Upper lobe of left lung (tissue), 6 donors: ENCODE measurements at places on chromosomes 1 and 21.

DNA sequence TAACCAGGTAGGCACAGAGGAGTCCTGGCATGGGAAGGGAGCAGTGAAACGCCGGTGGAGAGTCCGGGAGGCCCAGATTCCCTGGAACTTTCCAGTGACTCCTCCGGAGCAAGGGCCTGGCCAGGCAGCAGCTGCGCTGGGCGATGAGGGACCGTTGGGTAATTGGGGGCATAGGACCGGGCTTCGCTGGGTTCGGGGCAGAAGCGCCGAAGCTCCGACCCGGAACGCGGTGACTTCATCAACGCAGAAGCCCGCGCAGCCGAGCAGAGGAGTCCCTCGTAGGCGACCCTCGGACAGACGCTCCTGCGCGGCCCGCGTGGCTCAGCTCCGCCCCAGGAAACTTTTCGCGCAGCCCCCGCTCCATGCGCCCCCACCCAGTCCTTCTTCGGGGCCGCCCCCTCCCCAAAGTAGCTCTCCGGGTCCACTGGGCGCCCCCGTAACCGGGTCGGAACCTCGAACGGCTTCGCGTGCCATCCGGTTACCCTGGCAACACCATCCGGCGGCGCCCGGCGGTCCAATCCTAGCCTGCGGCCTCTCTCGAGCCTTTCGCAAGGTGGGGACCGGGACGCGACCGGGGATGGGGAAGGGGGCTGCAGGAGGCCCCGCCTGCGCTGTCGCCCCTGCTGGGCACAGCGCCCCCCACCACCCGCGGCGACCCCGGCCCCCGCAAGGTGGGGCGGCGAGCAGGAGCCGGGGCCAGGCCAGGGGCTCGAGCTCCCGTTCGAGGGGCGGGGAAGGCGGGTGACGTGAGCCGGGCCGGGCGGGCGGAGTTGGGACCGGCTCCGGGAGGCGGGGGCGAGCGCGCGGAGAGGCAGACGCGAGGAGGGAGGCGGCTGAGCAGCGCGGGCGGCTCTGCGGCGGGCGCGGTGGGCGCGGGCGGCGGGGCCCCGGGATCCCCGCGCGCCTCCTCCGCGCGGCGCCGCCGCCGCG lies at the start of gene AJAP1:
TSS of gene AJAP1 (plus strand) at position 814 of the 930 bp plus-strand sequence. CDS start 817 bp downstream, outside the sequence.
- DNase-seq, result no peak

- no peak for DNase-seq
Measured at GRCh38 chr1:92848201-92848600, 16.4 kb downstream of the RPL5 start.

GRCh38 chr1:78691995-78692747 lies 42.5 kb downstream of the IFI44 start:
- no peak for DNase-seq

DNA sequence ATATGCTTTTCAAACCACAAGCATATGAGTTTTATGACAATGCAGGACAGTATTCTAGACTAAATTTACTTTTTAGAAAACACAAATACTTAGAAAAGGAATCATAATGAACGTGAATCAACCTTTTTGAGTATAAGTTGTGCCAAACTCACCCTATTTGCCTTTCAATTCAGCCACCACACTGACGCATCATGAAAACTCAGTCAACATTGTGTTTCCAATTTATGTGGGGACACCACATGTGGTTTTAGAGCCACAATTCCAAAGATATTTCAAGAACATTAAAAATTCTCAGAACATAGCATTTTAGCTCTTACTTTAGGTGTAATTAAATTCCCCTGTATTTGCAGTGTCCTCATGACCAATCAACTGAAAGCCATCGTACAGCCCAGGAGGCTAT lies 118.8 kb downstream of the PTBP2 start:
- no peak for DNase-seq

- DNase-seq, result no peak
Measured at GRCh38 chr1:37761416-37762095, 3.4 kb downstream of the EPHA10 start.

DNA sequence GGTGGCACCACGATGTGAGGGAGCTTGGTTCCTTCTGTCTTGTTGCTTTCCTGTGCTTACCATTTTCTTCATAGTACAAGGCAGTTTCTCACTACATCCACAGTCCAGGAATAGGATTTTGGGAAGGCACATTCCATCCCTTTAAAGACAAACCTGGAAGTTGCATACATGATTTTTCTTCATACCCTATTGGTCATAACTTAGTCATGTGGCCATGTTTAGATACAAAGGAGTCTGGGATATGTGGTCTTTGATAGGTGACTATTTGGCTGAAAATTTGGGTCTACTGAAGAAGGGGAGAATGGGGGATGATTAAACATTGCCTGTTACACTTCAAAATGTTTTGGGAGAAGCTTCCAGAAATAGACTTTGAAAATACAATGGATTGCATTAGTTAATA lies 7.0 kb downstream of the DYRK1A start:
- no peak for DNase-seq

- DNase-seq, result peak; percentile 46
Measured at GRCh38 chr1:9291914-9292360, 757 bp upstream of the SPSB1 start.

DNA sequence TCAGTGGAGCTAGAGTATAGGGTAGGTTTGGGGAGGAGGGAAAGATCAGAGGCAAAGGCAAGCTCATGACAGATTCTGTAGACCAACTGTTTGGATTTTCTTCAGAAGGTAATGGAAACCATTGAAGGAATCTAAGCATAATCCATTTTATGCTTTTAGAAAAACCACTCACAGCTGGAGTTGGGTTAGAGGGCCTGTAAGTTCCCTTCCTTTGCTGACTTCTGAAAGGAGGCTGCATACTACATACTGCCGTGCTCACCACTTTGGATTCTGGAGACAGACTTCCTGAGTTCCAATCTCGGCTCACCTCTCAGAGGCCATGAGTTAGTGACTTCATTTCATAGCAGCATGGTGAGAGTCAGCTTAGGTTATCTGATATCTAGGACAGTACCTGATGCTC lies 6.4 kb upstream of the SYT2 start:
- DNase-seq, result no peak

GRCh38 chr1:6580593-6581409 lies 1.0 kb downstream of the ZBTB48 start:
- peak; percentile 48 for DNase-seq

- DNase-seq, result peak; percentile 42
Measured at GRCh38 chr1:180310095-180310494, 80.0 kb downstream of the LHX4 start.

DNA sequence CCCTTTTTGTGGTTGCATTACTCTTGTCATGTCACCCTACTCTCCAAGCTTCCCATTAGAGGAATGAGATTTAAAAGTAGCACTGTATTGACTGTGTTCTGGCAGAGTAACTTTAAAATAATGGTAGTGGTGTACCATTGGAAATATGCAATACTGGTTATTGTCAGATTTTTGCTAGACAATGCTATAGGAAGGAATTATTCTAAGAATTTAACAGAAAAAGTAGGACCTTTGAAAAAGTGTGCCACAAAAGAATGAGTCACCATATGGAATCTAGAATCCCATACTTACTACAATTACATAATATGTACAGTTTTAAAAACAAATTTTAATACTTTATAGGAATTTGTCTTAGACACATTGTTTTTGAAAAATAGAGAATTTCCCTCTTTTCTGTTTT lies 13.8 kb downstream of the MIER1 start:
- DNase-seq, result no peak

- DNase-seq, result peak; percentile 41
Measured at GRCh38 chr21:45010860-45011259, 63.5 kb upstream of the ADARB1 start.

GRCh38 chr1:159964144-159964543 lies 10.1 kb upstream of the SLAMF9 start:
- DNase-seq, result no peak

DNA sequence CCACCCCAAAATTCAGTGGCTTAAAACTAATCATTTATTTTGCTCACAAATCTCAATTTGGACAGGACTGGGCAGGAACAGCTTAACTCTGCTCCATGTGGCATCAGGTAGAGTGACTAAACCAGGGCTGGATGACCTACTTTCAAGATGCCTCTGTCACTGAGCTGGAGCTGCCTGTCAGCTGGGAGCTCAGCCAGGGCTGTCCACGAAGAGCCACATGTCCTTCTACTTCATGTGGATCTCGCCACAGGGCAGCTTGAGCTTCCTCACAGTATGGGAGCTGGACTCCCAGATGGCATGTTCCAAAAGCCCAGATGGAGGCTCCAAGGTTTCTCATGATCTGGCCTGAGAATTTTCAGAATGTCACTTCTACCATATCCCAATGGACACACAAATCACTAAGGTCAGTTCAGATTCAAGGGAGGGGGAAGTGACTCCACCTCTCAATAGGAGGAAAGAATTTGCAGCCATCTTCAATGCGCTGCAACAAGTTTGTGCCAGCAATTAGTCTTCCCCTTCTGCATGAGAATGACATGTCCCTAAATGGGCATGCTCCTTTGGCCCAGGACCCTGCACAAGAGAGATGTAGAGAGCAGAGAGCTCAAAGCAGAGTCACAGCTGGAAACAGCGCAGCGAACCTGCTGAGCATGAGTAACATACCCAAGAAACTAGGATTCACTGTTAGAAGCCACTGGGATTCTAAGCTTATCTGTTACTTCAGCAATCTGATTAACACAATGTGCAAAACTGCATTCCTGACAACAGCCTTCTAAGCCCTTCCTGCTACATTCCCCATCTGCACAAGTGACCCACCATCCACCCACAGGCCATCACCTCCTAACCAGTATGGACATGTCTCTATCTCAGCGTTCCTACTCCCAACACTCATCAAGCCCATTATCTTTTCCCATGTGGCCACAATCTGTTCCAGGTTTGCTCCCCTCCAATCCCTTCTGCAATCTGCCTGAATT lies 17.0 kb downstream of the HLCS start:
- DNase-seq, result no peak

DNA sequence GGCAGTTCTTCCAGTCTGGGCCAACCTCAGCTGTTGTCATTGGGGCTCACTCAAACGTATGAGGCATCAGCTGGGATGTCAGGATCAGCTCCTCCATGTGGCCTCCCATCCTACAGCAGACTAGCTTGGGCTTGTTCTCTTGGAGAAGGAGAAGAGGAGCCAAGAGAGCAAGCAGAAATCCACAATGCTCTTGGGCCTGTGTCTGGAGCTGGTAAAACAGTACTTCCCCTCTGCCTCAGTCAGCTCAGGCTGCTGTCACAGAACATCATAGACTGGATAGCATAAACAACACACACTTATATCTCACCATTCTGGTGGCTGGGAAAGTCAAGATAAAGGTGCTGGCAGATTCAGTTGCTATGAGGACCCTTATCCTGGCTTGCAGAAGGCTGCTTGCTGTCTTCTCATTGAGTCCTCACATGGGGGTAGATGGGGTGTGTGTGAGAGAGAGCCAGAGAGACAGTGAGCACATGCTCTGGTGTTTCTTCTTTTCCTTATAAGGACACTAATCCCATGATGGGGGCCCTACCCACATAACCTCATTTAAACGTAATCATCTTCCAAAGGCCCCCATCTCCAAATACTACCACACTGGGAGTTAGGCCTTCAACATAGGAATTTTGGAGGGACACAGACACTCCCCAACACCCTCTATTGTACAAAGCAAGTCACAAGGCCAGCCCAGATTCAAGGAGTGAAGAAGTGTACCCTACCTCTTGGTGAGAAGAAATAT lies 16.3 kb upstream of the DNAJC6 start:
- no peak for DNase-seq

DNA sequence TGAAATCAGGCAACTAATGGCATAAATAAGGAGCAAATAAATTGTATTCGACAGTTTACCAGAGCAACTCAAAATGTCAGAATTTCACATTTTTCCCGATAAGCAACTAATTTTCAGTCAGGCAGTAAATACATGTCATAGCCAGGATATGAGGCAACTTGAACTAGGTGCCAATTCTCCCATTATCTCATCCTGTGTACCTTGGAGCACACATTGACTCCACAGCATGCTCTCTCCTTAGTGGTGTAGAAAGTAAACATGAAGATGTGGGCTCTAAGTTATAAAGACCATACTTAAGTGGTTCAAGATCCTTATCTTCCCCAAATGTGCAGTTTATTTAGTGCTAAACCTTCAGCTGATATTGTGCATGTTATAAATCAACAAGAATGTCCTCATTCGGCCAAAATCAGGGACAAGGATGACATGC lies 197.8 kb downstream of the VAV3 start:
- DNase-seq, result no peak

- no peak for DNase-seq
Measured at GRCh38 chr1:99503276-99503747, 142.6 kb upstream of the PALMD start.

GRCh38 chr1:228044961-228045360 lies 37.5 kb upstream of the ARF1 start:
- peak; percentile 79 for DNase-seq
